ENCODE measurements at places on chromosomes 12 and 14.

- no peak for DNase-seq
Observed at GRCh38 chr12:70267550-70267949, 24.3 kb downstream of the CNOT2 start.

DNA sequence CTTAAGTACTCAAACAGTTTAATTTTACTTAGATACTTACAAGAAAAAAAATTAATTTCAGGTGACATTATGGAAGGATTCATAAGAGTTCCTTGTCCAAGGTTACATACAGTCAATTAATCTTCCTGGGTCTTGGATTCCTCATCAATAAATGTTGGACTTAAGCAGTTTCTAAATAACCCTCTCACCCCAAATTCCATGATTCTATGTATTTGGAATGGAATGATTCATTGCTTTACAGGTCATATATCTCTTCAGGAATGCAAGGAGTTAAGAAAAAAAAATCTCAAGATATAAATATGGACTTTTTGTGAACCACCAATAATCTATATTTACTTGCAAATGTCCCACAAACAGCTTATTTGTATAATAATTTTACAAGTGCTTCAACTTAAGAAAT lies 84.2 kb upstream of the BMP4 start:
- no peak for DNase-seq

DNA sequence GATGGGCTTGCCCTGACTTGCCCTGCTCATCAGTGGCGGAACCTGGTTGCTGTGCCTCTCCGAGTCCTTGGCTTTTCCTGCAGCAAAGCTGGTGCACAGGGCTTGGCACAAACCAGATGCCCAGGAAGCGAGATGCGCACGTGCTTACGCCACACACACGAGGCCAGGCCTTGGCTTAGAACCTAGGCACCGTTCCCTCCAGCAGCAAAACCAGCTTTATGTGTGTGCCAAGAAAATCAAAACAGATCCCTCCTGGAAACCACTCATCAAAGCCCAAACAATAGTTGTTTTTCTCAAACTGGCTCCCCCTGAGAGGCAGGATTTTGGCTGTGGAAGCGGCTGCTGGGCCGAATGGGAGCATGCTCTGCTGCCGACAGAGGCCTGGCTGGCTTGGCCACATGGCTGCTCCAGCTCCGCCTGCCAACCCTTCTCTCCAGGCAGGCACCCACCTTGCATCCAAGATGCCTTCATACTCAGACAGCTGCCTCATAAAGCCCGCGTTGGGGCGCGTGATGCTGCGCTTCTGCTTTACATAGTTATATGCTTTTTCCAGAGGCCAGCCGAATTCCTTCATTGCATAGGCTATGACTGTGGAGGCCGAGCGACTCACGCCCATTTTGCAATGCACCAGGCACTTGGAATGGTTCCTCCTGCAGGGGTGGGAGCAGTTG lies 58.7 kb downstream of the SSH1 start:
- no peak for DNase-seq

GRCh38 chr12:93122569-93123091 lies 193.5 kb upstream of the EEA1 start:
- no peak for DNase-seq

GRCh38 chr14:80477388-80478160 lies 266.3 kb upstream of the DIO2 start:
- DNase-seq: no peak

DNA sequence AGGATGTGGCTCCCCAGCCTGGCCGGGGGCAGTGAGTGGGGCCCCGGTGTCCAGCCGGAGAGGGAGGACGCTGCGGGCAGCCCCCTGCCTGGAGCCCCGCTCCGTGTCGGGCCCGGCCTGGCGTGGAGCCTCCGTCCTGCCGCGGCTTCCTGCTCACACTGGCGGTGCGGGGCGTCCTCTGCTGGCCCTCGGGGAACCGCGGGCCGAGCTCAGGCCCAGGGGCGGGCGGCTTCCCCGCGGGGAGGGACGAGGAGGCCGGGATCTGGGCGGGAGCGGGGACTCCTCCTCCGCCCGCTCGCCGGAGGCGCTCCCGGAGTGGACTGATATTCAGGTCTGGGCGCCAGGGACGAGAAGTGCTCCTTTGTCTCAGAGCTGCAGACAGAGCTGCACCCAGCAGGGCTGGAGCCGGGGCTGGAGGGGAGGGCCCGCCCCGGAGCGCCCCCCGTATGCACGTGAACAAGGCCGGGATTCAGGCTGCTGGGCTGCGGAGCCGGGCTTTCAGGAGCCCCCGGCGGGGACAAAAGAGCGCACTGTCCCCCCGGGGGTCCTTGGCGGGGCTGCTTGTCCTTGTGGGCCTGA lies 2.2 kb downstream of the MMP17 start:
- no peak for DNase-seq
